Activated B cell treated with CpG ODN at 0.5 μM for 24 hours (primary cell): ENCODE measurements at places on chromosomes 6 and 20. TPM values are rescaled to one million over a fixed set of nuclear protein-coding genes. Genes with fewer than 3 reads are reported as not detected.

DNA sequence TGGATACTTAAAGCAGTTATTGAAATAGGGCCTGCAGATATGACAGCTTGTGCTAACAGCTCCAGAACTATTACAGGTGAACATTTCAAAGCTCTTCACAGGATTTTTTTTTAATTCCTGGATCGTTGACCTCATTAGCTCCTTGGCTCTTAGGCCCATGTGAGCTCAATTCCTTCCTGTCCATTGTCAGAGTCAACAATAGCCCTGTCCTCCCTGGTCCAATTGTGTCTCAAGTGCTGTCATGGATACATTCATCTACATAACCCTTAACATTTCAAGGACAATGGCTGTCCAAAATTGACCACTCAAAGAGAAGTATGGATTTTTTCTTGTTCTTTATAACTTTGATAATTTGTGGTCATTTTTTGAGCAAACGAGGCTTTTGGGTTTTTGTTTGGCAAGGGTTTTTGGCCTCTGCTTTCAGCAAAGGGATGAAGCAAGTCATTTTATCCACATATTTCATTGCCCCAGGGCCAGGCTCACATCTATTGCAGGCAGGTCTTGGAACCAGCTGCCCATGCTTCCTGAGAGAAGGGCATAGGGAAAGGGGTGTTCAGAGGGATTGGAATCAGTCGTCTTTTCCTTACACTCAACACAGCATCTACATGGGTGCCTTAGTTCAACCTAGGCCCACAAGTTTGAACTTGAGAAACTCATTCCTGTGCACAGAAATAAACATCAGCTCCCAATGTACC is 282.1 kb downstream of the TPBG start:
- H3K36me3 ChIP-seq: no peaks in the 10 kb centered on the region
- DNase-seq: no peak
- no peaks in the 10 kb centered on the region for H3K27me3 ChIP-seq
- no peak overlapping the region for H3K27ac ChIP-seq
- H3K4me3 ChIP-seq: no peak overlapping the region
- H3K4me1 ChIP-seq: no peaks in the 10 kb centered on the region

GRCh38 chr6:105920071-105920470 is 166.1 kb upstream of the PRDM1 start:
- H3K27me3 ChIP-seq: peaks cover 11% of the 10 kb centered on the region
- no peaks in the 10 kb centered on the region for H3K4me1 ChIP-seq
- no peak overlapping the region for H3K4me3 ChIP-seq
- H3K27ac ChIP-seq: no peak overlapping the region
- H3K36me3 ChIP-seq: no peaks in the 10 kb centered on the region

Gene PAK5
- not detected in 2 replicates for total RNA-seq

GRCh38 chr6:3329393-3330051 is 70.8 kb downstream of the PSMG4 start:
- no peak overlapping the region for H3K4me3 ChIP-seq
- no peak overlapping the region for H3K27ac ChIP-seq

DNA sequence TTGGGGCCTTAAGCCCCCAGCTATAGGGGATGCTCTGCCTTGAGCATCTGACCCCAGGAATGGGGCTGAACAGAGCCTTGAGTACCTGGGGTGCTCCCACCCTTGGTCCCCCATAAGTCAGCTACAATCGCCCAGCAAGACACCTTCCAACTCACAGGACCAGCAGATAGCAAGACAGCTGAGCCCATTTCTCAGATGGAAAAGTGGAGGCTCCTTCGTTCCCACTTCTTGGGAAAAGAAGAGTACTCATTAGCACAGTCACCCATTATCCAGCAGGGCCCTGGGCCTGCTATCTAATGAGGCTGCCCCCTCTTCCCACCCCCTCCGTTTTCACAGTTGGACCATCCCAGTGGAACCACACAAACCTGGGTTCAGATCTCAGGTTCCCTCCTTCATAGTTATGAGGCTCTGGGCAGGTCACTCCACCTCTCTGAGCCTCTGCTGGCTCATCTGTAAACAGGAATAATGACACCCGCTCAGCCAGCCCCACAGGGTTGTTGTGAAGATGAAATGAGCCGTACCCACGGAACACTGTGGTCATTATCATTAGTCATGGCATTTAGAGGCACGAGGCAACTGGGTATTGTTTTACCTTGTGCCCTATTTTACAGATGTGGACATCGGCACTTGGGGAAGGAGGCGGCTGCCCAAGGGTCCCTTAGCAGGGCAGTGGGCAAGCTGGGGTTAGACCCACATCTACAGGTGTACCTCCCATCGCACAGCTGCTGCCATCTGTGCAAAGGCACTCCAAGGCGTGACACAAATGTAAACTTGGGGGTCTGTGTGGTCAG is 4.5 kb downstream of the LPIN3 start:
- no peak overlapping the region for H3K4me3 ChIP-seq
- H3K27me3 ChIP-seq: no peaks in the 10 kb centered on the region
- DNase-seq: no peak
- peaks cover 6% of the 10 kb centered on the region for H3K4me1 ChIP-seq
- no peak overlapping the region for H3K27ac ChIP-seq

Gene TP53TG5
- total RNA-seq: not detected in 2 replicates
